ENCODE measurements at places on chromosomes 12 and 14. TPM values are rescaled to one million over a fixed set of nuclear protein-coding genes. Genes with fewer than 3 reads are reported as not detected.
A peak's percentile ranks its signal among the peaks of the same experiment; 100 is the strongest.

Gene SPTLC2
- polyA plus RNA-seq, result not detected

Gene ANGEL1
- polyA plus RNA-seq, result 27.9 TPM

Gene PTGER2
- polyA plus RNA-seq, result 0.90 TPM

Gene MMP14
- polyA plus RNA-seq, result 160 TPM

Gene FOXG1
- polyA plus RNA-seq, result not detected

GRCh38 chr12:77220586-77220985 lies 155.2 kb upstream of the E2F7 start:
- no peak for DNase-seq

- DNase-seq, result no peak
These were observed 25.7 kb downstream of the SOAT2 start for GRCh38 chr12:53128780-53129569.

DNA sequence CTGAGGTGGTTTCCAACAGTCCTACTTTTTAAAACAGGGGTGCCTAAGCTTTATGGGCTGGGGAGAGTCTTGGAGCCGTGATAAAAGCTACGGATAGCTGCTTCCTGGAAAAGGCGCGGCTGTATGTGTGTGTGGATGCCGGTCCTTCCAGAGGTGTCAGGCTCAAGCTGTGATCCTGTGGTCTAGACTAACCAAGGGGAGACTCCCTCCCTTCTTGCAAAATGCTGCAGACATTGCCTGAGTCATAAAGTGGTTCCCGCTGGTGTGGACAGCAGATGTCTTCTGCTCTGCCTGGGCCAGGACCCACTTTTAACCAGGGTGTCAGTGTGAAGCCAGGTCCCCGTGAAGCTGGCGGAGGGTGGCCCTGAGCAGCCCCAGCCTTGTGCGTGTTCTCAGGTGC lies 37.8 kb downstream of the CCDC92 start:
- DNase-seq, result no peak

DNA sequence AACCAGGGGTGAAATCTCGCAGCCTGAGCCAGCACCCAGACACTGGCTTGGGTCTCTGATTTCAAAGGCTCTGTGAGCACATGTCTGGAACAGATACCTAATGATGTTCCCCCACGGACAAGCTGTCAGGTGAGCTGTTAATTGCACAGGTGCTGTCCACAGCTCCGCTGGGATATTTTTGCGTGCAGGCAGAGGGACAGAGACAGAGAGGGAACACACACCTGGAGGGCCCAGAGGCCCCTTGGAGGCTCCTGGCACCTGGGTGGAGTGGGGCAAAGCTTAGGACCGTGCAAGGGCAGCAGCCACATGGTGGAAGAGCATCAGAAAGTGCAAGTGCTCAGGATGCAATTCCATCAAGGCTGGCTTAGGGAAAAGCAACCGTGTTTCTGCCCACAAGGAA lies 57.3 kb downstream of the ARL6IP4 start:
- DNase-seq, result no peak

- DNase-seq, result no peak
These were observed 251.2 kb upstream of the EGLN3 start for GRCh38 chr14:34201909-34202637.

DNA sequence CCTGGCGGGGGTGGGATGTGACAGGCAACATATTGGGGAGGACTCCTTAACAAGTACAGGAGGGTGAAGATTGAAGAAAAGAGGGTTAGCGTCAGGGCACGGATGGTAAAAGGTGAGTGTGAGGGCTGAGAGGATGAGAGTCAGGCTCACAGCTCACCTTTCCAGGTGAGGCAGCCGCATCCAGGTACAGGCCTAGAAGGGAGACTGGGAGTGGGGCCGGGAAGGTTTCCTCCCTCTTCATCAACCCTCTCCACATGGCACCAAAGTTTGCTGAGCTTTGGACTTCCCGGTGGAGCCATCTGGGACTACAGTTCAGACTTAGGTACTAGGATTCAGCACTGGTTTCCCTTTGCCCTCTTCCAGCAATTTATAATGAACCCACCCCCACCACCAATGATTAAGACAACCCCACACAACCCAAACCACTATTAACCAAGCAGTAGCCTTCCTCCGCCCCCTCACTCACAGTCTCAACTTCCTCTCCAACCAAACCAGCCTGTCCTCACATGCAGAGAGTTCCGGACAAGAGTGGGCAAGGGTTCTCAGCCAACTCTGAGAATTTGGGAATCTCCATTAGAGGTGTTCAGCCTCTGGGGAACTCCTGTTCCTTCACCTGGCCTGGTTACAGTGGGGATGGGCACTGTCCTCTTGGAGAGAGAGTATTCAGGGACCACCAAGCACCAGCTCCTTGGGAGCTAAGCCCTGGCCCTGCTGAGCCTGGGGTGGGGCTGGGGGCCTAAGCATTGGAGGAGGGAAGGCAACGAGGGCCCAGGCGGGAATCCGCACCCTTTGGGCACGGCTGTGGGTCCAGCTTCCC lies 2.4 kb upstream of the HOXC4 start:
- no peak for DNase-seq

- no peak for DNase-seq
These were observed 505.2 kb downstream of the BCL11B start for GRCh38 chr14:98766818-98767217.

DNA sequence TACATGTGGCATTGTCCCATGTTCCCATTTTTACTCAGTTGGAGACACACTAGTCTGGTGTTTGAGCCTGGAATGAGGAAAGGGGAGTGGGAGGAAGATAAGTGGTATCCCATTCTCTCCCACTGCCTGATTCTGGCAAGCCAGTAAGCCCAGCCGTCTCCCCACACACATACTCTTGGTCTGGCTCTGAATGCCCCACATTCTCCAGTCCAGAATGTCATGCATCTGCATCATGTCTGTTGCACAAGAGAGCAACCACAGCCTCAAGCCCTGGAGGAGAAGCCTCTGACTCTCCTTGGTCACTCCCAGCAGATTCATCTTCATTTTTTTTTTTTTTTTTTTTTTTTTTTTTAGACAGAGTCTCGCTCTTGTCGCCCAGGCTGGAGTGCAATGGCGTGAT lies 48.0 kb downstream of the DRAM1 start:
- DNase-seq, result no peak

DNA sequence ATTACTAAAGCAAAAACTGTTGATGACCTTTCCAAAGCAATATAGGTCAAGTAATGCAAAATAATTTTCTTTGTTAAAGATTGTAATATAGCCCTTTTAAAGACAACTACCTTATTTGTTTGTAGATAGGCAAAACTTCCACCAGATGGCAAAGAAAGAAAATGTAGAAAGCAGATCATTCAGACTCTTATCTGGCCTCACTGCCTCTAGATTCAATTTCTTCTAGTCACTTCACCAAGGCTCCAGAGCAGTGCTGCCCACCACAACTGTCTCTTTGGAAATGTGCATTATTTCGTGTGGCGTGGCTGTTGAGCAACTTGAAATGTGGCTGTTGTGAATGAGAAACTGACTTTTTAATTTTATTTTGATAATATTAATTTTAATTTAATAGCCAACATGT lies 127.1 kb downstream of the ITPR2 start:
- DNase-seq, result no peak

DNA sequence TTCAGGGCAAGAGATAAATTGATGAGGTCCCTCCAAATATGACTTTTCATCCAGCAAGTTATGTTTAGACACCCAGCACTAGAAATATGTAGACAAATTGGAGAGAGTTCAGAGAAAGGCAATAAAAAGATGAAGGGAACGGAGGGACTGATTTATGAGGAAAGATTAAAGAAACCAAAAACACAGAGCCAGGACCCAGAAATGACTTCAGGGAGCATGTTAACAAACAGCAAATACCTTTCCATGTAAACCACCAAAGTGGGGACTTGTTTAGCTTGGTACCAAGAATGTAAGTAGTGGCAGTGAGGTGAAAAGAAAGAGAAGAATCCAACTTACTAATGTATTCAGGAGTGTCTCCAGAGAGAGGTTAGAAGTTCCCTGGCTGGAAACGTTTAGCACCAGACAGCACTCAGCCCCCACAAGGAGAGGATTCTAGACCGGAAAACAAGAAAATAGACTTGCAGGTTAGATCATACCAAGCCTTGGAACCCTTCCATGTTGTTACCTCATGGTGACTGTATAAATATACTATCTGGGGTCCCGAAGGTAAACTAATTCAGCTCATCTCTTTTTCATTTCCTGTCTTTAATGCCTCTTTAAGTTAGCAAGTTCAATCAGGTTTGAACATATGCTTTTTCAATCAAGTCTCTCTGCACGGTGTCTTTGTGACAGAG lies 79.2 kb downstream of the TBC1D30 start:
- peak; percentile 49 for DNase-seq

GRCh38 chr12:116226026-116226425 lies 51.5 kb downstream of the MED13L start:
- no peak for DNase-seq

Measured in muscle of arm (tissue), 14 donors.